ENCODE measurements at places on chromosomes 16 and 17.
A peak's percentile ranks its signal among the peaks of the same experiment; 100 is the strongest.

DNA sequence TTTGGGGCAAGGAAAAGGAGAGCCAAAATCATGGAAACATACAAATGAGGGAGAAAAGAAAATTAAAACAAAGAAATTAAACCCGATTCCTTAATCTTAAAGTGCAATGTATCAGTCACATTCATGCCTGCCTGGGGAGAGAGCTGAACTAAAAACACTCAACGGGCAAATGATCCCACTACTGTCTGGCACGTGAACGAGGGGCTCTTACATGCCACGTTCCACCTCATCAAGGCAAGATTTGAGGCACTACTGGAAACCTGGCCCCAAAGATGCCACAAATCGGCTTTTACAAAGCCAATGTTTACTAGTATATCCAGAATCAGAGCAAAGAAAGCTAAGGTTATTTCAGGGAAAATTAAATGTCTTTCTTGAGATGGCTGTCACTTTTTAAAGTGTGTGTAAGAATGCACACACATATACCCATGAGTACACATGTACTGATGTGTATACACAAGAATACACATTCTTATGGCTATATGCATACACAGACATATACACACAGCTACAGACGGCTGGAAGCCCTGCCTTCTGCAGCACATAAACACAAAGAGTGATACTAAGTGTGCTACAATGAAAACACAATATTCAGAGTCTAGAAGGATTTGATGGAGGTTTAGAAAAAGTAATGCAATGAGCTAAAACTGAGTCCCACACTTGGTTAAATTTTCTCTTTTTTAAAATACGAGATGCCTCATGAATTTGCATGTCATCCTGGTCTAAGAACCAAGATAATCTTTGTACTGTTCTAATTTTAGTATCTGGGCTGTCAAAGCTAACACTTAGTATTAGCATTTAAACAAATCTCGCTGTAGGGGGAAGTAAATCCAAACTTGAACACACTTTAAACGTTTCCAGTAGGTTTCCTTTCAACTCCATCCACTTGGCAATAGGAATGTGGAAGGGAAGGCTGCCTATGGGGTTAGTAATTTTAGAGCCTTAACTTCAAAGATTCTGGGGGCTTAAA, 85.8 kb downstream of the CYTH1 start:
- DNase-seq, result no peak

DNA sequence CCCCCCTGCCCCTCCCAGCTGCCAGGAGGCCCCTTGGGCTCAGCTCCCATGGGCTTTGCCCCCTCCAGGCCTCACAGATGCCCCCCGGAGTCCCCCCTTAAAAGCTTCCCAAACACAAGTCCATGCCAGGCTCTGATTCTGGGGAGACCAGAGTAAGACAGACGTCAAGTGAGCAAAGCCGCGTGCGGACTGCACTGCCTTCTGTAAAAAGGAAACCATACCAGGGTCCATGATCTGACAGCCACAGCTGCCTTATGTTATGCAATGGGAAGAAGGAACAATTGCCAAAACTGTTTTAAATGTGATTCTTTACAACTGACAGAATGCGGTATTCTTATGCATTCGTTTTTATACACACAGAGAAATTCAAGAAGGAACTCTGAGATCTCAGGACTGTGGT, 17.9 kb upstream of the HEXD start:
- DNase-seq, result no peak

DNA sequence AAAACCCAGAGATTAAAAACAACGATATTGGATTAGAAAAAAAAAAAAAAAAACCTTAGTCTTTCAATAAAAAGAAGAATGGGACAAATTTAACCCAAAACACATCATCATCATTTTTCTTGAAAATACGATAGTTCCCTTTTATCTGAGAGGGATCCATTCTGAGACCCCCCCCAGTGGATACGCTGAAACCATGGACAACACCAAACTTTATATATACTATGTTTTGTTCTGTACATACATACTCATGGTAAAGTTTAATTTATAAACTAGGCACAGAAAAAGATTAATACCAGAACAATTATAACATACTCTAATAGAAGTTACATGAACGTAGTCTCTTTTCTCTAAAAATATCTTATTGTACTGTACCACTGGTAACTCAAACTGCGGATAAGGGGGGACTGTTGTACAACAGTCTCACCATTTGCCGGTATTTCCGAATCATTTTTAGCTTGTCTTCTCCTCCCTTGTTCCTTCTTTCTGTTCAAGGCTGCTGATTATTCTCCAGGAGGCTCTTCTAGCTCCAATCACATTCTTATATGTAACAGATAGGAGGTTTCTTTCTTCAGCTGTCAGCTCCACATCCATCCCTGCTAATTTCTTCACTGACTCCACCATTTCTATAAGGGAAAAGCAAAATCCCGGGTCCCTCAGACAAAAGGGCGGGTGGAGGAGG, 37.0 kb downstream of the RNF135 start:
- DNase-seq, result no peak

DNA sequence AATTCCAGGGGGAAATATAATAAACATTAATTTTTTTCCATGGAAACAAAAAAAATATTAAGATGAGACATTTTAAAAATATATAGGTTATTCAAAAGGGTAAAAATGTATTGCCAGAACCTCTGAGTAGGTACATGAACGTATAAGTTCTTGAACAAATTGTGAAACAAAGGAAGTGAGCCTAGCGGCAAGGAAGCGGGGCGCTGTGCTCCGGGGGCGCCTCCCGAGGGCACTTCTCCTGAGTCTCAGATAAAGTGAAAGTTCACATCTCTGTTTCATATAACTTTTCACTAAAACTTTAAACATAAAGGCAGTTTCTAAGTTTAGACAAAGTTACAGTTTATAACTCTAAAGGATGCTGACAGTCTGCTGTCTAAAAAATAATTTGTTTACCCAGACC, 52.3 kb downstream of the TNRC6C start:
- no peak for DNase-seq

DNA sequence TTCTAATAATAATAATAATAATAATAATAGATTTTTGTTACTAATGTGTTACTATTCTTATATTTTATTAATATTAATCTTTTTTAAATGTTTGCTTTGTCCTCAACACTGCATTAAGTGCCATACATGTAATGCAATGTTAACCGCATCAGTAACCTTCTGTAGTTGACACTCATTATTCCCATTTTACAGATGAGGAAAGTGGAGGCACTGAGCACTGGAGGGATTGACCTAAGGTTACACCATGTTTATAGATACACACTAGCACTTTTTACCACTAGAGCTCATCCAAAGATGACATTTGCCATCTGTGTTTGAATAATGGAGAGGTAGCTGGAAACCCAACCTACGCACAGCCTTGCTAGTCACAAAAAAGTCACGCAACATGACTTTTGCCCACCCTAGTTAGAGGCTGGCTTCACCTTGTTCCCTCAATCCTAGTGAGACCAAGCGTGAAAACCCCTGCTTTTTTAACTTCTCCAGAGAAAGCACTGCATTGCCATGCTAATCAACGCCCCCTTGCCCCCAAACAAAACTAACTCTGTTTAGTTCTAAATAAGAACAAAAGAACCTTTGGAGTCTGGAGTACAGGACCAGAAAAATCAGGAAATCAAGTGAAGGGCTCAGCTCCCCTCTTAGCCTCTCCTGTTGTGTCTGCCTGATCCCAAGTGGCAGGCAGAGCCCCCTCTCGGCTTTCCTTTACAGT, 2.3 kb downstream of the ARSG start:
- no peak for DNase-seq

GRCh38 chr16:3234543-3234856, 458 bp downstream of the ZNF200 start:
- DNase-seq, result no peak

DNA sequence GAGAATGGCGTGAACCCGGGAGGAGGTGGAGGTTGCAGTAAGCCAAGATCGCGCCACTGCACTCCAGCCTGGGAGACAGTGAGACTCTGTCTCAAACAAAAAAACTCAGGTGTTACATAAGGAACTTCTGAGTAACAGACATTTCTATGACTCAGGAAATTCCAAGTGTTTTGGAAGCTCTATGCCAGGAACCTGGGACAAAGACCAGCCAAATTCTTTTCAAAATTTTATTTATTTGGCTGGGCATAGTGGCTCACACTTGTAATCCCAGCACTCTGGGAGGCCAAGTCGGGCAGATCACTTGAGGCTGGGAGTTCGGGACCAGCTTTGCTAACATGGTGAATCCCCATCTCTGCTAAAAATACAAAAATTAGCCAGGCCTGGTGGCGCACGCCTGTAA, 5.2 kb upstream of the SH2B1 start:
- no peak for DNase-seq

DNA sequence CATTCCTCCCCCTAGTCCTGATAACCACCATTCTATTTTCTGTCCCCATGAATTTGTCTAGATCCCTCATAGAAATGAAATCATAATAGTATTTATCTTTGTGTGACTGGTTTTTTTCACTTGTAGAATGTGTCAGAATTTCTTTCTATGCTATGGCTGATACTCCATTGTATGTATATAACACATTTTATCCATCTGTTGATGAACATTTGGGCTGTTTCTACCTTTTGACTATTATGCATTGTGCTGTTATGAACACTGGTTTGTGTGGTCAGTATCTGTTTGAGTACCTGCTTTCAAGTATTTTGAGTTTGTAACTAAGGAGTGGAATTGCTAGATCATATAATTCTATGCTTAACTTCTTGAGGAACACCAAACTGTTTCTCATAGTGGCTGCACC, 16.0 kb upstream of the DRG2 start:
- DNase-seq, result no peak

DNA sequence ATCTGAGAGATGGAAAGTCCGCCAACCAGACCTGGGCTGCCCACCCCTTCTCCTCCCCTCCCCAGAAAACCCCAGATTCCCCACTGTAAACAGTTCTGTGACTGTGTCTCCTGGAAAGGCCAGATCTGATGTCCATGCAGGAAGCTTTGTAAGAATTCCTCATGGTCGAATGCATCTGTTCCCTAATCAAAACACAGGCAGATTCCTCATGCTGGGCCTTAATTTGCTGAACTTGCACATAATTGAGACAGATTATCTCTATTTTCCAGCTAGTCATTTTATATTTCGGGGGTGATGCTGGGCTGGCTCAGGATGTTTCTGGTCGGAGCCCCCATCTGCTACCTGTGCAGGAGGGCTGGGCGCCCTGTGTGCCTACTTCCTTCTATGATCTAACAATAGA, 233.6 kb upstream of the ASIC2 start:
- no peak for DNase-seq

DNA sequence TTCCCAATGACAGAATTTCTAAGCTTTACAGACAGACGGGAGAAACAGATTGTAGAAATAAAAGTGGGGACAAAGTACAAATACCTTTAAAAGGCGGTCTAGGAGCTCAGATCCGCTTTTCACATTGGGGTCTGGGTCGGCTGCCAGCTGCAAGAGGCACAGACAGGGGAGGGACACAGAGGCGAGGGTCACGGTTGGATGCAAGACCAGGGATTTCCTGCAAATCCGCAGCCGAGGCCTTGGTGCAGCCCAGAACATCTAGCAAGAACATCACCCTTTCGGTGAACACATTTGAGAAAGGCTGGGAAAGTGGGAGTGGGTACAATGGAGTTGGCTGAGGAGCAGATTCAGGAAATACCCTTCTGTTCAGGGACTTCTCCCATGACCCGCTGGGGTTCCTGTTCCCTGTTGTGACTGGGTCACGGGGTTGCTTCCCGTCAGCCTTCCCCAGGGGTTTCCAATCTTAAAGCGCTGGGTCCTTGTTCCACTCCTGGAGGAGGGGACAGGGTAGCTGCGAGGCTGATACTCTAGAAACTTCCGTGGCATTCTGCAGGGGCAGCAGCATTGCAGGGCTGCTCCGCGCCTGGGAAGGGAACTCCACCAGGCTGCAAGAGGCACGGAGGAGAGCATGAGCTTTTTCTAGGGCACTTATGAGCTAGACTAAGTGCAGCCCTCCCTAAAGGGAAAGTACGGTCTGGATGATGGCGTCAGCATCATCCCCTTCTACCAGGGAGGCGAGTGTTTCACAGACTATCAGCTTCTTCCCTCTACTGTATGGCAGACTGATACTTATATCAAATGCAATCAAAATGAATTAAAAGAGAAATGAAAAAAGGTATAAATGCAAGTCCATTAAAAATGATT, 16.0 kb downstream of the VAC14 start:
- DNase-seq, result no peak

- peak; percentile 51 for DNase-seq
Observed at GRCh38 chr16:86664522-86665318, 86.4 kb downstream of the FOXL1 start.

DNA sequence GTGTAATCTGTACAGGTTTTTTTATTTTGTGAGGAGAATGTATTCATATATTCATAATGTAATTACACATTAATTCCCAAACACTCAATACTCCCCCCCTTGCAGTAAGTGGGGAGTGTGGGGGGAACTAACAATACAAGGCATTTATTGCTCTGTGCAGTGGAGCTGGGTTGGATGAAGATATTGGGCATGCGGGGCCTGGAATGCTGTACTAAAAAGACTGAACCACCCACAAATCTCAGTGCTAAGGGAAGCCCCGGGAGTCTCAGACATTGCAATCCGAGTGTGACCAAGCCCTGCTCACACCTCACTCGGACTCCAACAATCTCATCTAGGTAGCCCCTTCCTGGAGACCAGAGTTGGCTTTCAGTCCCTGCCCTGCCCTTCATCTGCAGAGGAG, 6.0 kb downstream of the PLLP start:
- DNase-seq, result no peak

DNA sequence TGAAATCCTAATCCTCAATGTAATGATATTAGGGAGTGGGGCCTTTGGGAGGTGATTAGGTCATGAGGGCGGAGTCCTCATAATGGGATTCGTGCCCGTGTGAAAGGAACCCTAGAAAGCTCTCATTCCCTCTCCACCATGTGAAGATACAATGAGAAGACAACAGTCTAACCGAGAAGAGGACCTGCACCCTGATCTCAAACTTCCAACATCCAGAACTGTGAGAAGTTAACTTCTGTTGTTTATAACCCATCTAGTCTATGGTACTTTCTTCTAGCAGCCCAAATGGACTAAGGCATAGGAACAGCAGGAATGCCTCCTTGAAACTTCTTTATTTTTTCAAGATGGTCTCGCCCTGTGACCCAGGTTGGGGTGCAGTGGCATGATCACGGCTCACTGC, 24.7 kb downstream of the WSB1 start:
- DNase-seq, result no peak

- DNase-seq, result no peak
Observed at GRCh38 chr17:73480740-73481139, 163.5 kb downstream of the SDK2 start.

DNA sequence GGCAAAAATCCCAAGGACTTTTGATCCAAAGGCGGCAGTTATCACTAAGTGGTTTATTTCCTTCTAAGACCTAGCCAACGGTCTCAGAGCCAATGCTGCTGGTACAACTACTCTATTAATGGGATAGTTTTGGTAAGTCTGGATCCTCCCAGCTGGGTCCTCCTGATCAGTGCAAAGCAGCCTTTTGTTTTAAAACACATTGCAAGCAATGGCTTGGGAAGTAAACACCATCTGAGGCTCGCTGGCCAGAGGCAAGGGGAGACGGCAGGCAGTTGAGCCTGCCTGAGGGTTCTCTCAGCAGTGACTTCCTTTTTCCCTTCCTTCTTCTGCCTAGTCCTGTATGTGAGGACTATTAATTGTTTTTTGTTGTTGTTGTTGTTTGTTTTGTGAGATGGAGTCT, 1.6 kb upstream of the SLC5A10 start:
- DNase-seq, result no peak
